Renal cortex interstitium (tissue), 15 donors: ENCODE measurements at places on chromosomes 4 and X.

- no peak for DNase-seq
Observed at GRCh38 chr4:176981074-176981473, 188.4 kb upstream of the VEGFC start.

- DNase-seq: no peak
Observed at GRCh38 chr4:165131247-165131832, 18.7 kb upstream of the TMEM192 start.

GRCh38 chr4:89661173-89661899, 175.6 kb downstream of the SNCA start:
- no peak for DNase-seq

DNA sequence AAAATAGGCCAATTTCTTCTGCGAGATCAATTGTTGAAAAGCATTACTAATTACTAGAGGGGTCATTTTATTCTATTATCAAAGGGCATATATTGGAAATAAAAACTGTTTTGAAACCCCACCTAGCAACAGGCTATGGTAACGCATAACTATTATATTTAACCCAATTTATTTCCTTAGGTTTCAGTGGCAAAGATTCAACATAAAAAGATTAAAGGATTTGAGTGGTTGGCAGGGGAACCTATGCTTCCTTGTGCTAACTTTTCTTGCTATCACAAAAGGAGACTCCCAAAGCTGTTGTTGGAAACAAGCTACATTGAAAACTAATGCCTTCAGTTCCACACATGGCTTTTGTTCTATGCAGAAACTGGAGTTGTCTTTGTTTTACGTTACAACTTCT, 166.9 kb upstream of the KLF3 start:
- DNase-seq: no peak

DNA sequence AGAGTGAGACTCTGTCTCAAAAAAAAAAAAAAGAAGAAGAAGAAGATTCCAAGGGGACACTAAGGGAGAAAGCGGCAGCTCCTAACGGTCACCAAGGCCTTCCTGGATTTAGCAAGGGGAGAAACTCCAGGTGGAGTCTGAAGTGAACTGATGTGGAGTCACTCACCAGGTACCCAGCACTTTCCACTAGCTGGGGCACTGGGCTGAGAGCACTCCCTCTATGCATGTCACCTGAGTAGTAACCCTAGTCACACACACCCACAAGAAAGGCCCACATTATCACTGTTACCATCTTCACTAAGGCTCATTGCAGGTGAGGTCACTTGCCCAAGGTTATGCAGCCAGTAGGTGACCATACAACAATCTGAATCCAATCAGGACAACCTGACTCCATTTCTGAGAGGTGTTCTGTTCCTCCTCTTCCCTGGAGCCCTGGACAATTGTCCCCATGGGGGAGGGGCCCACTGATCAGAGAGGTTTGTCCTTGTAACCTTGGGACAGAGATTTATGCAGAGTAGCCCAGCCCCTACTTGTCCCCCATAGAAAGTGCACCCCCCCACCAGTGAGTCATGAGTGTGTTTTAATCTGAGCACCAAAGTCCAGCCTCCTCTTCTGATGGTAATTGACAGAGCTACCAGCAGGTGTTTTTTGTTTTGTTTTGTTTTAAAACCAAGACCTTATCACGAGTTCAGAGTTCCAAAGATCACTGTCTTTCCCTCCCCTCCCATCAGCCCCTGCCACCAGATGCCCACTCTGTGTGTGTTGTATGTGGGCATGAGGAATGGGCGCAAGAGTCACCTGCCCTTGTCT, 5.9 kb upstream of the SASH3 start:
- no peak for DNase-seq

DNA sequence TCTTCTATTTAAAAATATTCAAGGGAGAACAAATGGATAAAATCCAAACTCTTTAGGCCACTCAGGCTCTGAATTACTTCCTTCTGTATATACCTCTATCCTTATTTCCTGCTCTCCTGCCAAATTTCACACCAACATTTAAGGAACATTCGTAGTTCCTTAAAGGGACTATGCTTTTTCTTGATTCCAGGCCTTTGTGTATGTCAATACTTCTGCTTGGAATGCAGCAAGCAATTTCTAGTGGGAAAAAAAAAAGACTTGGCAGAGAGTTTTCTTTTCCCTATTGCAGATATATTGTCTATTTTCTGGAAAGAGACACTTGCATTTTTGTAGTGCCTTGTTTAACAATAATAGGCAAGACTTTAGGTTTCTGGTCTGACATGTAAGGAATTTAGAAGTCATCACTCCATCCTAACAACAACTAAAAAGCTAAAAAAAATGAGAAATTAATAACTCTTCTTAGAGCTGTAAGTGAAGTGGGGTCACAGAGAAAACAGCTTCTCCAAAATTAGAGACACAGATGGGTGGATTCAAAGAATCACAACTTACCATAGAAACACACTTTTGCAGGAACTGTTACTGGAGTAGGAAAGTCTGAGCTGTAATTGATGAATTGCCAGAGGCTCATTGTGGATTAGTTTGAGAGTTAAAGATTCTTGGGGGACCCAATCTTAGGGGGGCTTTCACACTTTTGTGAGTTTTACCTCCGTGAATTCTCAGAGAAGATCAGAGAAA, 2.1 kb upstream of the ADH5 start:
- no peak for DNase-seq

- DNase-seq: no peak
Observed at GRCh38 chr4:74181219-74181618, 23.3 kb downstream of the MTHFD2L start.

DNA sequence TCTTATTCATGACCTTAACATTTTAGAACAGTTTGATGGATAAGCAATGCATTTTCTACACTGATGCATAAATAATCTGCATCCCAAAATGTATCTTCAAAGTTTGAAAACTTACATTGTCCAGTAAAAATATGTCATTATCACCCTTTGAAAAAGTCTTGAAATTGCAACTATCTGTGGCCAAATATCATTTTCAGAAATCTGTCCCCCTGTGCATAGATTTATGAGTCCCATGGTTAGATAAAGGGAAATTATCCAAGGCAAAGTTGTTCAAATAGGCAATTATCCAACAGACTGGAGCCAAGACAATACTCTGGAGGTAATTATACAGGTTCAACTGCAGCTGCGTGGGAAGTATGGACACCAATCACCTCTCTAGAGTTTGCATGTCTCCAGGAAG, 182.5 kb upstream of the INTU start:
- DNase-seq: no peak

DNA sequence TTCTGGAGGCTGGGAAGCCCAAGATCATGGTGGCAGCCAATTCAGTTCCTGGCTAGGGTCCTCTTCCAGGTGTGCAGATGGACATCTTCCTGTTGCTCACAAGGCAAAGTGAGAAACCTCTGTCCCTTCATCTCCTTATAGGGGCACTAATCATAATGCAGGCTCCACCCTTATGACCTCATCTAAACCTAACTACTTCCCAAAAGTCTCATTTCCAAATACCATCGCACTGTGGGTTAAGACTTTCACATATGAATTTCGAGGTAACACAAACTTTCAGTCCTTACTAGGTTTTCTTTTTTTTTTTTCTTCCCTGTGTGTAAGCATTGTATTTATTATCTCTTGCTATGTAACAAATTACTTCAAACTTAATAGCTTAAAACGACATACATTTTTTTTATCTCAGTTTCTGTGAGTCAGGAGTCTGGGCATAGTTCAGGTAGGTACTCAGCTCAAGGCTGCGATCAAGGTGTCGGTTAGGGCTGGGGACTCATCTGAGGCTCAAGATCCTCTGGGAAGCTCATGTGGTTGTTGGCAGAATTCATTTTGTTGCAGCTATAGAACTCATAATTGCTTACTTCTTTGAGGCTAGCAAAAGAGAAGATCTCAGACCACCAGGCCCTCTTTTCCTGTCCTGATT, 204.7 kb upstream of the STK26 start:
- DNase-seq: no peak

DNA sequence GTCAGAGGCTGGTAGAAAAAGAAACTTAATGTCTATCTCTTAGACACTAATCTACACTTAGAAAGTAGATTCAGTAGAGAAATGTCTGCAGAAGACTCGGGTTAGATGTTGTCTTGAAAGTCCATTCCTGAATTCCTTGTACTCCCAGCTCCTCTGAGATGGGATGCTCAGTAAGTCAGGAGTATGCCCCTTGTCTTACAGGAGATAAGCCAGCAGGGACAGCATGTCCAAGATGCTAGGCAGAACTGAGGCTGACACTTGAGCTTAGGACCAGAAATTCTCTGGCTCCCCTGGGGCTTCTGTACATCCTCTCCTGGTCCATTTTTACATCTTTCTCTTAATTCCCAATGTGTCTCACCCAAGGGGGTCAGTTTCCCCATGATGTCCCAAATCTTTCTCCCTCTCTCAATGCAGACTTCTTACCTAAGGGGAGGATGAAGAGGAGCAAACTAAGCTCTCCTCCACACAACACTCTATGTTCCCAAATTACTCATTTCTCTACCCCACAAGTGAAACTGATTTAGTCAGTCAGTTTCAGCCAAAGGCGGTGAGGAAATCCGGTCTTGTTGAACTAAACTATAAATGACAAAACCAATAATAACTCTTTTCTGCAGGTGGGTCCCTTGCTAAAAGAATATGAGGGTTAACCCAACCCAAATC, 558.2 kb upstream of the DIPK2B start:
- DNase-seq: no peak

GRCh38 chr4:14078326-14078725, 450.8 kb upstream of the BOD1L1 start:
- DNase-seq: no peak

GRCh38 chrX:1391370-1391706, 575 bp downstream of the SLC25A6 start:
- peak; percentile 65 for DNase-seq

DNA sequence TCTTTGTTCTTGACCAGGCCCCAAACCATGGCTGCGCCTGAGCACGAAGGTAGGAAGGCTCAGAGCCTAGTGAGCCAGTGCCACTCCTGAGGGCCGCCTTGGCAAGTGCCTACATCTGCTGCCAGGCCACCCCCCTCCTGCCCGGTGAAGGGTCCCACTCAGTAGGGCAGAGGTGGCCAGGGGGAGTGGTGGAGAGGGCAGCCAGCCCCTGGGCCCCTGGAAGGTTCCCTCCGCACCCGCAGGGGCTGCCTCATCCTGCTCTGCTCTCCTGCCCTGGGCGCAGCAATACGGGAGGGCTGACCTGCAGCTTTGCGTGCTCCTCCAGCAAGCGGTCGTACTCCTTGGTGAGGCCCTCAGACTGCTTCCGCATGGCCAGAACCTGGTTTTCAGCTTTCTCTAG, 14.0 kb downstream of the SLC6A8 start:
- no peak for DNase-seq

GRCh38 chrX:51837921-51838320, 55.5 kb upstream of the MAGED1 start:
- peak; percentile 15 for DNase-seq

- DNase-seq: no peak
Observed at GRCh38 chr4:74109116-74109869, 10.3 kb upstream of the CXCL2 start.

- no peak for DNase-seq
Observed at GRCh38 chr4:189870511-189871234, 70.0 kb upstream of the FRG1 start.

- DNase-seq: no peak
Observed at GRCh38 chr4:95394752-95395306, 153.9 kb downstream of the UNC5C start.

GRCh38 chrX:78316265-78316664, 11.1 kb downstream of the CYSLTR1 start:
- DNase-seq: no peak

DNA sequence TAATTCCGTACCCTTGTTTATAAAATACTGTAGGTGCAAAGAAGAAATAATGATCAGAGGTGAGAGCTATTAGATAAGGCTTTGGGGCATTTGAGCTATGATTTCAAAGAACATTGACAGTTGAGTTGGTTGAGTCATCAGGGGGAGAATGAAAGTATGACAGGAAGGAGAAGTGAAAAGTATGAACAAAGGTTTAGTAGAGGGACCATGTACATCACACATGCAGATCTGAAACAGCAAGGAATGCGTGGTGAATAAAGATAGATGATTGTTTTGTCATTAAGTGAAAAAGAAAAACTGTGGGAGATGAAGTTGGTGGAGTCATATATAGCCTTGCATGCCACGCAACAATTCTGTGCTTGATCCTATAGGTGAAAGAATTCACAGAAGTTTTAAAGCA, 163.1 kb downstream of the ARAP2 start:
- no peak for DNase-seq

- no peak for DNase-seq
Observed at GRCh38 chr4:115986573-115986972, 873.2 kb upstream of the NDST4 start.

DNA sequence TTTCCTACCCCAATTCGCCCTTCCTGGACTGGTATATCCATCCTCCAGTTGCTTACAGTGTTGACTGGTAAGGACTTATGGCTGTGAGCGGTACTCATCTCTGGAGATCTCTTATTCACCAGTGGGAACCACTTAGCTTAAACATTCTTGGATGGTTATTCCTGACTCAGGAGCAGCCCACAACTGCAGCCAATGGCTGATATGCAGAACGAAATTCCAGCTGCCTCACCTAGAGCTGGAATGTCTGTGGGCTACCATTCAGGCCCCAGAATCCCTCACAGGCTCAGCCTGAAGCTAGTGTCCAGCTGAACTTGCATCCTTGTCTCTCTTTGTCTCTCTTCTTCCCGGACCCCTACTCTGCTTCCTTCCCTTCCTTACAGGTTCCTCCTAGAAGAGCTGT, 138.9 kb upstream of the SMIM31 start:
- no peak for DNase-seq

DNA sequence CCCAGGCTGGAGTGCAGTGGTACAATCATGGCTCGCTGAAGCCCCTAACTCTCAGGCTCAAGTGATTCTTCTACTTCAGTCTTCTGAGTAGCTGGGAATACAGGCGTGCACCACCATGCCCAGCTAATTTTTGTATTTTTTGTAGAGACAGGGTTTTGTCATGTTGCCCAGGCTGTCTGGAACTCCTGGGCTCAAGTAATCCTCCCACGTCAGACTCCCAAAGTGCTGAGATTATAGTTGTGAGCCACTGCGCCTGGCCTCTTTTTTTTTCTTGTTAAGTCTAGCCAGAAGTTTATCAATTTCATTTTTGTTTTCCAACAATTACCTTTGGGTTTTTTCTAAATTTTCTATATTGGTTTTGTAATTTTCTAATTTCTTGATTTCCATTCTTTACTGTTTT, 100.6 kb downstream of the GC start:
- no peak for DNase-seq

GRCh38 chrX:16222151-16222550, 54.9 kb downstream of the MAGEB17 start:
- DNase-seq: no peak

DNA sequence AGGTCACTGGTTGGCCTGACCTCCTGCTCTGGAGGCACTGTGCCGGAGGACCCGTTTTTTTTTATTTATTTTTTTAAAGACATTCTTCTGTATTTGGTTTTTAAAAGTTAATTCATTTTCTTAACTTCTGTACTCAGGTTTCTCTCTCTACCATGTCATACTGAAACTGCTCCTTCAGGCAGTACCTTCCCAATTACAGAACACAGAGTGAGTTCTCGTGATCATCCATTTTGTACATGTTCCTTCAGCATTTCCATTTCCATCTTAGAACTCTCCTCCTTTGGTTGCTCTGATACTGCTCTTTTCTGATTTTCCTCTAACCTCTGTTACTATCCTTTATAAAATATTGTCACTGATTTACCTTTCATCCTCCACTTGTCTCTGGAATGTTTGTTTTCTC, 17.9 kb downstream of the UBE2K start:
- no peak for DNase-seq

GRCh38 chr4:123298261-123298660, 98.3 kb upstream of the SPRY1 start:
- DNase-seq: no peak

- DNase-seq: no peak
Observed at GRCh38 chr4:89720981-89721380, 116.0 kb downstream of the SNCA start.
